Activated CD8-positive, alpha-beta memory T cell treated with anti-CD3 and anti-CD28 coated beads, Interleukin-2, amount 10 ng/mL, durations not matched to agents 7 days and 5 days (primary cell): ENCODE measurements at places on chromosomes 4 and X.

DNA sequence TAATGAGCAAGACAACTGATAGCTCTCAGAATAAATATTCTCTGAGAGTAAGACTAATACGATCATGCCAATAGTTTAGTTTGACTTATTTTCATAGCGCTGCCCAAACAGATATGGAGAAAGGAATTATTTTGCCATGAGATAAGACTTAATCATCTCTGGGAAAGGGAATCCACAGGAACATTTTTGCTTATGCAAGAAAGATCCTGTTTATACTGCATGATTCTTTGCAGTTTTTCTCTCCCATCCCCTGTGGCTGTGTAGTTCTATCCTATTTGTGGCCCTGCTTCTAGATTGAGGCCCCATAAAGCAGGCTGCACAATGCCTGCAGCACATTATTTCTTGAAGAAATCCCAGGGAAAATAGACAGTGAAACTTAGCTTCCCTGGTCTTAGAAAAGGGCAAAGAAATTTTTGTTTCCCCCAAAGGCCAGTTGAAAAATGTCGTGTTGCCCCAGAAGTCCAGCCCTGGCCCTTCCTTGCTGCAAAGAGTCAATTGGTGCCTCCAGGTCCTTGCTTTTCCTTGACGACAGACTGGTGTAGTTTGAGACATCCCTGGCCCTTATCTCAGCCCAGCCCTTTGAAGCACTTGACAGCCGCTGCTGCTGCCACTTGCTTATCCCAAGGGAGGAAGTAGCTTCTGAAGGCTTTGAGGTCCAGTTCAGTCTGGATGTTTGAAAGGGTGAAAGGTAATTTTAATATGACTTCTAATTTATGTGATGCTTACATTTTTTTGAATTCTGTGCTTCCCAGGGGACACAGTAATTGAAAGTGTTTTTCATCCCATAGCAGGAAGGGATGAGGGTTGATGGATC lies 45.0 kb upstream of the SH3RF1 start:
- no peak overlapping the region for H3K4me3 ChIP-seq
- H3K27me3 ChIP-seq, result peaks cover 6% of the 10 kb centered on the region
- no peak for DNase-seq
- H3K36me3 ChIP-seq, result no peaks in the 10 kb centered on the region
- no peak overlapping the region for H3K27ac ChIP-seq

DNA sequence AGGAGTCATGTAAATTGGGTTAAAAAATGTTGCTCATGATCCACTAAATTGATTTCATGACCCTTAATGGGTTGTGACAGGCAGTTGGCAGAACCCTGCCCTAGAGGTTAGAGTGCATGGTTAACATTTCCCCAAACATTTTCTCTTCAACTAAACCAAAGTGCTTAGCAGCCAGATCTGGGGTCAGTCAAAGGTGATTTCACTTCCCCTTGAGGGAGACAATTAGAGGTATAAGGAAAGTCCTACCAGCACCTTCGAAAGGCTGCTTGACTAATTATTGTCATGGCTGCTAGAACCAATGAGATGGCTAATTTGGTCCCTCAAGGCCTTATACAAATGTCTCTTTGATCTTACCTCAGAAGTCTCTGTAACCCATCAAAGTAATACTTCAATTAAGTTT lies 30.9 kb upstream of the INTS6L start:
- H3K27ac ChIP-seq, result no peak overlapping the region
- no peak for DNase-seq
- H3K36me3 ChIP-seq, result no peaks in the 10 kb centered on the region
- no peak overlapping the region for H3K4me3 ChIP-seq
- H3K4me1 ChIP-seq, result peaks cover 3% of the 10 kb centered on the region

DNA sequence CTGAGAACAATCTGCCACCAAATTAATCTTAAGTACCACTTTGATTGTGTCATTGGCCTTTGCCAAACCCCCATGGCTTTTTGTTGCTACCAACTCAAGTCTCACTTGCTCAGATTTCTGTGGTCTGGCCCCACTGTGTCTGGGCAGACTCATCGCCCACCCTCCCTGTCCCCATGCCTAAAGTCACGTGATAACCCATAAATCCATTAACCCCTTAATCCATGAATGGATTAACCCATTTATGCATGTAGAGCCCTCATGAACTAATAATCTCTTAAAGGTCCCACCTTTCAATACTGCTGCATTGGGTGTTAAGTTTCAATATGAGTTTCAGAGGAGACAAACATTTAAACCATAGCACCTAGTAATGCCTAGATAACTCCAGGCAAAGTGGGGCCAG lies 78.5 kb upstream of the BLTP1 start:
- H3K27me3 ChIP-seq, result peaks cover 16% of the 10 kb centered on the region
- no peaks in the 10 kb centered on the region for H3K36me3 ChIP-seq
- H3K27ac ChIP-seq, result no peak overlapping the region
- H3K4me3 ChIP-seq, result no peak overlapping the region

DNA sequence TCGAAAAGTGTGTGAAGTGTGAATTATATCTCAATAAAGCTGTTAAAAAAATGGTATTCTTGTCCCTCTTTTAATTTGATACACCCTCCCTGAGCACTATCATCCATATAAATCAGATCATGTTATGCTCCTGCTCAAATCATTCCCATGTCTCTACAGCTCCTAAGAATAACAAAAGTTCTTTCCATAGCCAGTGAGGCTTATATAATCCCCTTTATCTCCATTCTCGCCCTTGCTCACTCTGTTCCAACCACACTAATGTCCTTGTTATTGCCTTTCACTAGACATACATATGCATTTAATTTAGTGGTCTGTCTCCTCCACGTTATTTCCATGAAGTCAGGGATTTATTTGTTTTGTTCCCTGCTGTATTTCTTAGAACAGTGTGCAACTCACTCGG lies 10.5 kb downstream of the ZGRF1 start:
- H3K4me1 ChIP-seq, result no peaks in the 10 kb centered on the region
- no peak for DNase-seq
- H3K4me3 ChIP-seq, result no peak overlapping the region
- H3K27me3 ChIP-seq, result no peaks in the 10 kb centered on the region
- H3K27ac ChIP-seq, result no peak overlapping the region

DNA sequence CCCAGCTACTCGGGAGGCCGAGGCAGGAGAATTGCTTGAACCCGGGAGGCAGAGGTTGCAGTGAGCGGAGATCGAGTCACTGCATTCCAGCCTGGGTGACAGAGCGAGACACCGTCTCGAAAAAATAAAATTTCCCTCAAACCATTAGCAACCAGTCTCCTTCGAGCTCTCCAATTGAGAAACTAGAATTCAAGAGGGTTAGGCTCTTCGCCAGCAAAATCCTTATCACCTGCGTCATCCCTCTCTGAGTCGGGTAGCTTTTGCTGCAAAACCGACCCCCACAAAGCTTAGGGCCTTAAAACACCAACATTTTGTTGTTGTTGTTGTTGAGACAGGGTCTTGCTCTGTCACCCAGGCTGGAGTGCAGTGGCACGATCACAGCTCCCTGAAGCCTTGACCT lies 75.1 kb upstream of the DDX3X start:
- H3K36me3 ChIP-seq, result peaks cover 4% of the 10 kb centered on the region
- H3K27ac ChIP-seq, result no peak overlapping the region
- H3K27me3 ChIP-seq, result peaks cover 3% of the 10 kb centered on the region
- no peak for DNase-seq

DNA sequence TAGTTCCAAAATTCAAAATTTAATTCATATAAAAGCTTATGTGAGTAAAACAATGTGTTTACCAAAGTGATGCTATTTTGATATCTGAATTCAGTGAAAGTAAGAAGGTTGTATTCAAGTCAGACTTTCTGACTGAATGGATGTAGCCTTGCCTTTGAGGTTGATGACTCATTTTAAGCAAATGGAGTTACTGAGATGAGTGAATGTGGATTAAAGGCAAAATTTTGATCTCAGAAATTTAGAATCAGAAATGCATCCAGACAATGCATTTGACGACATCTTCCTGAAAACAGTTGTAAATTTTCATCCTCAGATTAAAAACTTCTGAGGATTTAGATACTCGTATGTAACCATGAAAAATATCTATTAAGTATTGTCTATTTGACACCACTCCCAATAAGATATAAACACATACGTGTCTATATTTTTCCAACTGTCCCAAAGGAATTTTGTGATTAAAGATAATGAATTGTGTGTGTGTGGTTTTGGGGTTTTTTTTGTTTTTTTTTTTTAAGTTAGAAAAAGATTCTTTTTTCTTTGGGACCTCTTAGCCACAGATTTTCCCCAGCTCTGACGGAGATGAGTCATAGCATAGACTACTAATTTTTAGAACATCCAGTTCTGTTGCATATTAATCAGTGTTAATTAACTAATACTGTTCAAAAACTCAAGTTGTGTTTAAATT lies 34.4 kb downstream of the NFKB1 start:
- no peak overlapping the region for H3K27ac ChIP-seq
- H3K27me3 ChIP-seq, result no peaks in the 10 kb centered on the region
- H3K4me1 ChIP-seq, result peaks cover 40% of the 10 kb centered on the region
- no peak overlapping the region for H3K4me3 ChIP-seq
- H3K36me3 ChIP-seq, result peaks cover 52% of the 10 kb centered on the region

GRCh38 chr4:143514169-143514495 lies 630 bp downstream of the SMARCA5 start:
- H3K27me3 ChIP-seq, result peaks cover 5% of the 10 kb centered on the region
- peak overlapping the region; percentile 98 for H3K4me3 ChIP-seq
- DNase-seq, result no peak
- H3K4me1 ChIP-seq, result peaks cover 30% of the 10 kb centered on the region

GRCh38 chr4:163991298-163991865 lies 496.9 kb downstream of the TMA16 start:
- H3K36me3 ChIP-seq, result no peaks in the 10 kb centered on the region
- no peak for DNase-seq
- H3K27me3 ChIP-seq, result no peaks in the 10 kb centered on the region
- H3K4me3 ChIP-seq, result no peak overlapping the region
- no peak overlapping the region for H3K27ac ChIP-seq

- H3K4me3 ChIP-seq, result no peak overlapping the region
- H3K4me1 ChIP-seq, result no peaks in the 10 kb centered on the region
- no peaks in the 10 kb centered on the region for H3K36me3 ChIP-seq
- H3K27ac ChIP-seq, result no peak overlapping the region
- H3K27me3 ChIP-seq, result peaks cover 6% of the 10 kb centered on the region
Measured at GRCh38 chr4:74028504-74028903, 10.0 kb downstream of the CXCL3 start.

- peaks cover 8% of the 10 kb centered on the region for H3K4me1 ChIP-seq
- no peak overlapping the region for H3K4me3 ChIP-seq
- DNase-seq, result peak; percentile 60
- no peaks in the 10 kb centered on the region for H3K27me3 ChIP-seq
Measured at GRCh38 chr4:146132445-146132844, 43.1 kb upstream of the LSM6 start.

- H3K27me3 ChIP-seq, result no peaks in the 10 kb centered on the region
- no peak overlapping the region for H3K4me3 ChIP-seq
- DNase-seq, result no peak
Measured at GRCh38 chrX:114071412-114071811, 512.5 kb upstream of the HTR2C start.

- no peaks in the 10 kb centered on the region for H3K27me3 ChIP-seq
- peak; percentile 71 for DNase-seq
- H3K27ac ChIP-seq, result peak overlapping the region; percentile 98
- H3K4me3 ChIP-seq, result peak overlapping the region; percentile 96
Measured at GRCh38 chrX:118346258-118347094, 570 bp downstream of the WDR44 start.

- H3K27me3 ChIP-seq, result peaks cover 16% of the 10 kb centered on the region
- H3K4me1 ChIP-seq, result no peaks in the 10 kb centered on the region
- no peak overlapping the region for H3K4me3 ChIP-seq
Measured at GRCh38 chr4:102219129-102219528, 126.2 kb downstream of the SLC39A8 start.

DNA sequence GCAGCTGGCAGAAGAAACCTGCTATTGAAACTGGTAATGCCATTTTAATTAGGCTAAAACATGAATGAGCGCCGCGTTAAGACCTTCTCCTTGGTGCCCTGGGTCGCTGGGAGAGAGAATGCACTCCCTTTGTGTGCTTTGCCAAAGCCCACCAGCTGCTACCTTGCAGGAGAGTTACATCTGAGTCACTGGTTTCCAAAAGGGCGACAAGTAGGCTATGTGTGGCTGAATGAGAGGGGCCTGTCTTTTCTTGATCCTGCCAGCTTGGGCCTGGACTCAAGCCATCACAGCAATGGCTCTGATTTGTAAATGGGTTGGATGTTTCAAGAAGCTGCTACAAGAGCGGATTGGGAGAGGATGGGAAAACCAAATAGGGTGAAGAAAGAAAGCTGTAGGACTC lies 81.5 kb downstream of the NHS start:
- no peaks in the 10 kb centered on the region for H3K36me3 ChIP-seq
- no peaks in the 10 kb centered on the region for H3K4me1 ChIP-seq
- DNase-seq, result no peak
- no peak overlapping the region for H3K27ac ChIP-seq
- H3K27me3 ChIP-seq, result no peaks in the 10 kb centered on the region

GRCh38 chrX:12903646-12904045 lies 2.8 kb upstream of the TLR8 start:
- no peaks in the 10 kb centered on the region for H3K36me3 ChIP-seq
- no peak for DNase-seq

- H3K27me3 ChIP-seq, result no peaks in the 10 kb centered on the region
- no peaks in the 10 kb centered on the region for H3K4me1 ChIP-seq
- no peak overlapping the region for H3K27ac ChIP-seq
- H3K4me3 ChIP-seq, result no peak overlapping the region
Measured at GRCh38 chr4:126807132-126807531, 825.6 kb upstream of the INTU start.

DNA sequence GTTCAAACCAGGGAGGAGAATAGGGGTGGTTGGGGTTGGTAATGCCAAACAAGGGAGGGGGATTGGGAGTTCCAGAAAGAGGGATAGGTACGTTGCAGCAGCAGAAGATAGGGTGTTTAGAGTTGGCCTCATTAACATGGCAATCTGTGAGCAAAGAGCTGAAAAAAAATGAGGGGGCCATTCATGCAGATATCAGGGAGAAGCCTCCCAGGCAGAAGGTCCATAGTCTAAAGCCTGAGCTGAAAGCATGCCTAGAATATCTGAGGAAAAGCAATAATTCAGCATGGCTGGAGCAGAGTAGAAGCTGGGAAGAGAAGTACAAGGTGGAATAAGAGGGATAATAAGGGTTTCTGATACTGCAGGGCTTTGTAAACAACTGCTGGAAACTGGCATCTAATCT lies 550.9 kb upstream of the LCORL start:
- no peaks in the 10 kb centered on the region for H3K4me1 ChIP-seq
- DNase-seq, result no peak
- no peaks in the 10 kb centered on the region for H3K36me3 ChIP-seq
- H3K27ac ChIP-seq, result no peak overlapping the region
